ENCODE measurements at places on chromosomes 11 and 22. TPM values are rescaled to one million over a fixed set of nuclear protein-coding genes. Genes with fewer than 3 reads are reported as not detected.

Gene FZD4
- total RNA-seq, result 4.7 TPM

Gene SLC17A6
- total RNA-seq, result not detected

Gene KIAA1671
- total RNA-seq, result 28.4 TPM

Gene DEUP1
- total RNA-seq, result 0.91 TPM

Gene TNNT3
- total RNA-seq, result not detected

Gene GALR3
- not detected for total RNA-seq

Gene TIMP3
- total RNA-seq, result 158 TPM

Gene TEX54
- total RNA-seq, result not detected

Gene KIRREL3
- 0.91 TPM for total RNA-seq

Gene CD248
- 50.9 TPM for total RNA-seq
